ENCODE measurements at places on chromosomes 7 and 10.

- no peak for DNase-seq
These were observed 65.6 kb downstream of the PKD1L1 start for GRCh38 chr7:47882635-47883034.

DNA sequence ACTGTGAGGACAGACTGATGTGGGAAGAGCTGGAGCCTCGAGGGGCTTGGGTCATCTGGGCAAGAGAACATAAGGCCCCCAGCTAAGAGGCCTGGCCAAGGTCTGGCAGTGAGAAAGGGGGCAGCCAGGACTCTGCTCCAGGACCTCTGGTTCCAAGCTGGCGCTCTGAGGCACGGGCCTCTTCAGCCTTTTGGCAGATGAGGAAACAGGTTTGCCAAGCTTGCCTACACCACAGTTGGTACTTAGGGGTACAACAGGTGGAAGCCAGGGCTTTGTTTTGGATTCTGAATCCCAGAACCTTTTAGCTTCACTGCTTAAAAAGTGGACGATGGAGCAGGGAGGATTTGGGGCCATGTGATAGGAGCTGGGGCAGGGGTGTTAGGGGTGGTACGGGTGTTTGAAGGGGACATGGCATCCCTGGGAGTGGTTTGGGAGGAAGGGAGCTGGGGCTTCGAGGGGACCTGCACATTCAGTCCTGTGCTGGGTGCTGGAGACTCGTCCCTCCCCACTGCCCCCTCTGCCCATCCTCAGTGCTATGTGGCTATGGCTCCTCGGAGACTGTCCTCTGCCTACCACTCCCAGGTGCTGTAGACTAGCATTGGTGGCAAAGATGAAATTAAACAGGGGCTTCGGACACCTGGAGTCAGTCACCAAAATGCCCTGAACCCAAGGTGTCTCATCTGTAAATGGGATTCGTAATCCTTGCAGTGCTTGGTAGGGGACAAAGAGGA lies 30.3 kb downstream of the ZNF775 start:
- DNase-seq = no peak

GRCh38 chr10:44745920-44746319 lies 165.2 kb upstream of the TMEM72 start:
- DNase-seq = no peak

DNA sequence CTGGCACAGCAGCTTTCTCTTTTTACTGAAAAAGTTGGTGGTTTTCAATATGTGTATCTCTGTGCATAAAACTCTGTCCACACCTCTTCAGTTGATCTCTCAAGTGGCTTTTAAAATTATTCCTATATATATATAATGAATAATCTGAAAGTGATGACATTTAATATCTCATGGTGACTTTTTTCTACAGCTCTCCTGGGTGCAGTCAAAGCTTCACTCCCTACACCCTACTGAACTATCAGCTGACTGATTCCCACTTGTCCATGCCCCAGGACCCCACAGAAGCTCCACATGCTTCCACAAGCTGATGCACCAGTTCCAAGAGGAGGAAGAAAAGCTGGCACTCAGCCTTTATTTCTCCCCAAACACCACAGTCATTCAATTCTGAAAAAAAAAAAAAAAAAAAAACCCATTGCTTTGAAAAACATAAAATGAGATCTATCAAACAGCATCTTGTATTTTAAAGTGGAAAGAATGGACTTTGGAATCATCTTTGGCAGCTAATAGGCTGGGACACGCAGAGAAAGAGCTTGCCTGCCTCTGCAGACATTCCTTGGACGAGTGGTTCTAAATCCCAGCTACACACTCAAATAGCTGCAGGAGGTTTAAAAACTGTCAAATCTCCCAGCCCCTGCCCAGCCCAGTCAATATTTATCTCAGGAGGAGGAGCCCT lies 75.3 kb upstream of the GDF10 start:
- no peak for DNase-seq

DNA sequence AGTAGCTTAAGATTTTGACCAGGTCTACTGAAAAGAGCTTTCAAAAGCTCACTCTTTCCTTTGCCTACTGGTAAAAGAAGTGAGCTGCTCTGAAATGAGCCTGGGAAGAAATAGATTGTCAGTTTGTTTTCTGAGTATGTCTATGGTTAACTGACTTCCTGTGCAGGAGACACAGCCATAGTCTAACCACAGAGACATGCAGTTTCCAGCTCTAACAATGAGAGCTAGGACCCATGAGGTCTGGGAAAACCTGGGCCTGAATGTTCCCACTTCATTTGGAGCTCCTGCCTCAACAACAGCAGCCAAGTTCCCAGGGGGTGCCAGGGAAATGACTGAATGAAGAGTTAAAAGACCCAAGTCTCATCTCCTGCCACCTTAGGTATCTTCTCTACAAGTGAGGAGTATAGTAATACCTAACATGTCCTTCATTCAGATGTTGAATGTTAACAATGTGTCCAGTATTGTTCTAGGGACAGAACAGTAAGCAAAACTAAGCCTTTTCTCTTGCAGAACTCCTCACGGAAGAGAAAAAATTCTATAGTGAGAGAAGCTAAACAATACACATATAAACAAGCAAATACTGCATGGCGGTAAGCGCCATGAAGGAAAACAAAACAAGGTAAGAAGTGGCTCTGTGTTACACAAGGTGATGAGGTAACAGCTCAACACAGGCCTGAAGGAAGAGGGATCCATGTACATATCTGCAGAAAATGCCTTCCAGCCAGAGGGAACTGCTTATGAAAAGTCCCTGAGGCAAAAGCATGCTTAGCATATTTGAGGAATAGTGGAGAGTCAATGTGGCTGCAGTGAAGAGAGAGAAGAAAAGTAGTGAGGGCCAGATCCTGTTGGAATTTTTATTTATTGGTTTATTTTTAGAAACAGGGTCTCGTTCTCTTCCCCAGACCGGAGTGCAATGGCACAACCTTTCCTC lies 26.4 kb upstream of the ANKRD1 start:
- no peak for DNase-seq

GRCh38 chr7:106110885-106111654 lies 1.0 kb downstream of the SYPL1 start:
- no peak for DNase-seq

DNA sequence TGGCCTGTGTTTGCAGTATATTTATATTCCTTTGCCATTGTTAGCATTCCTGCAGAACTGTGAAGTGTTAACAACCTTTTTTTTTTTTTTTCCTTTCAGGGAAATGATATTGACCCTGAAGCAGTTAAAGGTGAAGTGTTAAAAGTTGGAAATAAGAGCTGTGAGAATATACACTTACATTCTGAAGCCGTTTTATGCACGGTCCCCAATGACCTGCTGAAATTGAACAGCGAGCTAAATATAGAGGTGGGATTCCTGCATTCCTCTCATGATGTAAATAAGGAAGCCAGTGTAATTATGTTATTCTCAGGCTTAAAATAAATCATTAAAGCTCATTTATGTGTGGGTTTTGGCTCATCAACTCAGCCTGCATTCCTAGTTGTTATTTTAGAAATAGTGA lies 92.8 kb upstream of the CAPZA2 start:
- DNase-seq = no peak

DNA sequence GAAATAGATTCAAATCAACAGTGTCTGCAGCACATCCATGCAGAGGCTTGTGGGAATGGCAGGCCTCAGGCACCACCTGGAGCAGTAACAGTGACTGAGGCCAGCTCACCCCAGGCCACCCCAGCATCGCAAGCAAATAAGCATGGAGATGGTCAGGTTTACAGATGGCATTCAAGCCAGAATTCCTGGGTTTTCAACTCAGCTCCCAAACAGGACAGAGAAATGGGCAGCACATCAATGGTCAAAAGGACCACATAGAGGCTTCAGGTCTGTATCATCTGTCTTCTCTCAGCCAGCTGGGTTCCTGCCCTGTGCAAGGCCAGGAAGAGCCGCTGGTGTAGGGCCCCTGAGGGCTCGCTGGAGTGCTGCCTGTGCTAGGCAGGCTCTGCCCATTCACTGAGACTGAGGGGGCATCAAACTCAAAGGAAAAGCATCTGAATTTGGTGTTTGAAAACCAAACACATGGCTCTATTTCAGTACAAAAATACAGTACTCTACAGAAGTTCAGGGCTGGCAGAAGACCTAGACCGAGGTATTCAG lies 112.5 kb downstream of the KMT2E start:
- no peak for DNase-seq

DNA sequence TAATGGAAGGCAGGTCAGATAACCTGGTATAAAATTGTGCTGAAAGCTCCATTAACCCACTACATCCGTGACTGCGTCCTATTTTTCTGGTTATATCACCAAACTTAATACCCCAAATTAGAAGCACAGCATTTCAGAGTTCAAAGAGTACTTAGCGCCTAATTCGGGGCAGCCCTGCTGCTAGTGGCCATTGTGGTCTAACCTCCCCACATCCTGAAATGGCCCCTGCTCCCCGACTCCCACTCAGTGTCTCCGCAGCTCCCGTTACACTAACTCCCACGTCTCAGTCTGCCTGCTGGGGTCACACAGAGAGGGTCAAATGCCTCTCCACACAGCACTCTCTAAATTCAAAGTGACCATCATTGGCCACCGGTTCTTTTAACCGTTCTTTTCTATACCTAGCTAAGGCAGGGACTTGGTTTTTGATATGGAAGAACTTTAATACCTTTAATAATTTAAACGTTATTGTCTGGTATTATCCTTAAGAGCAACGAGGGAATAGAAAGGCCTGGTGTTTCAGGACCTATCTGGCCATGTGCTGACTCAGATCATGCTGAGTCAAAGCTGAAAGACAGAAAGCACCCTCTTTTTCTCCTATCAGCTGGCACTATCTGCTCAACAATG lies 117.1 kb downstream of the KMT2E start:
- no peak for DNase-seq

GRCh38 chr10:3418041-3418754 lies 245.6 kb upstream of the PITRM1 start:
- DNase-seq = no peak

GRCh38 chr10:72088889-72089575 lies 681 bp upstream of the SPOCK2 start:
- peak; percentile 68 for DNase-seq

- no peak for DNase-seq
These were observed 47.0 kb downstream of the DENND2A start for GRCh38 chr7:140593672-140593982.

DNA sequence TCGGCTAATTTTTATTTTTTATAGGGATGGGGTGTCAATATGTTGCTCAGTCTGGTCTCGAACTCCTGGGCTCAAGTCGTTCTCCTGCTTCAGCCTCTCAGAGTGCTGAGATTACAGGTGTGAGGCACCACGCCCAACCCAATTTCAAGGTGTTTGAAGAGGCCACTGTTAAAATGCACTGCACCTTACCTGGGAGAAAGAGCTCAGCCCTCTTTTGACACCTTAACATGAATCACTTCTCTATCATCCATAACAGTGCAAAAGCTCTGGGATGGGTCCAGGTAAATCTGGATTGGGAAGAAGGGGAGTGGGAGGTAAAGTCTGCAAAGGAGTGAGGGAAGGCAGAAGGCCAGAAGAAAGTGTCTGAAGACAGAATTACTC lies 557 bp upstream of the ZNF282 start:
- no peak for DNase-seq

GRCh38 chr10:50362547-50363125 lies 111.3 kb upstream of the ASAH2 start:
- DNase-seq = no peak

DNA sequence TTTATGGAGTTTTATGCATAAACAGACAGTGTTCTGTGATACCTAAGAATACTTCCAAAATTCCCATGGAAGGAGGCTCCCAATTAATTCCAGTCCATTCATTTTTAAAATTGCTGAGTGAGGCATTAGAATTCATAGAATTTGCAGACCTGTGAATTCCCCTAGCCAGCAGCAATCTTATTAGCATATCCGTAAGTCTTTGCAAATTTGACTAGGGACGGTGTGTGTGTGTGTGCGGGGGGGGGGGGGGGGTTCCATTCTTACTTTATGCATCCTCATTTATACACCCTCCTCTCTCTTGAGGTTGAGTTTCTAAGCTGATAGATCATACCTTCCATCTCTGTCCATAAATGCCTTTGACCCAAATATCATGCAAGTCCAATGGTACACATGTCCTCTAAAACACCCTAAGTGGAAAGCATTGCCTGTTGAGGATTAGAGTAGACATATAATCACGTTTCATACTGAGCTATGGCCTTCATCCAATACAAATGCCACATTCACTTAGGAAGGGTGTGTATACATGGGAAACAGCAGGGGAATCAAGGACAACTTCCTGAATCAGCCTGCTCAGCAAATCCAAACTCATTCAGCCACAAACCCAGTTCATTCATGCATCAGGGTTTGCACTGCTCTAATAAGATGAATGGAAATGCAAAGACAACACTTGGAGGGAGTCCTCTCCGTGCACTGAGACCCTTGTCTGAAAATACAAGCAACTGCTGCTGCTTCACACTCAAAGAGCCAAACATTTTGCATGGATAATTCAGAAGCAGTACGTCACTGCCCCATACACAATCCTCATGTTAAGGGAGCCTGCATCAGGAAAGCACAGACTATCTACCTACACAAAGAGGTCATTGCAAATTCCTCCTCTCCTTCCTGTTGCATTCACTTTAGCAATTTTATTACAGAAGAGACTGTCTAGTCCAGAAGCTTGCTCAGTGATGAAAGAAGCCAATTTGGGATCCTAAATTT lies 350.8 kb downstream of the KCNMA1 start:
- DNase-seq = no peak

DNA sequence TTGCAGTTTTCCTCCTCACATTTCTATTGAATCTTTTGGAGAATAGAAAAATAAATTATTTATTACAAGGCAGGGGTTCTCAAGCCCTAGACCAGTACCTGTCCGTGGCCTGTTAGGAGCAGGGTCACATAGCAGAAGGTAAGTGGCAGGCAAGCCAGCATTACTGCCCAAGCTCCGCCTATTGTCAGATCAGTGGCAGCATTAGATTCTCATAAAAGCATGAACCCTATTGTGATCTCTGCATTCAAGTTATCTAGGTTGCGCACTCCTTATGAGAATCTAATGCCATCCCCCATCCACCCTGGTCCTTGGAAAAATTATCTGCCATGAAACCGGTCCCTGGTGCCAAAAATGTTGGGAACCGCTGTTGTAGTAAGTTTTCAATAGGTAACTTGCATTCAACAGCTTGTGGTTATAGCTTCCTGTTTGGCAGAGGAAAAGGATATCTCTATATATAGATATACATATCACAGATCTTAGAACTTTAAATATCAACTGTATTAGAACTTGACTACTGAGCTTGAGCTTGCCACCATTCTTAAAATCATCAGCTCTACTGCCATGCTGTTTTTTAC lies 165.1 kb downstream of the AHR start:
- no peak for DNase-seq

DNA sequence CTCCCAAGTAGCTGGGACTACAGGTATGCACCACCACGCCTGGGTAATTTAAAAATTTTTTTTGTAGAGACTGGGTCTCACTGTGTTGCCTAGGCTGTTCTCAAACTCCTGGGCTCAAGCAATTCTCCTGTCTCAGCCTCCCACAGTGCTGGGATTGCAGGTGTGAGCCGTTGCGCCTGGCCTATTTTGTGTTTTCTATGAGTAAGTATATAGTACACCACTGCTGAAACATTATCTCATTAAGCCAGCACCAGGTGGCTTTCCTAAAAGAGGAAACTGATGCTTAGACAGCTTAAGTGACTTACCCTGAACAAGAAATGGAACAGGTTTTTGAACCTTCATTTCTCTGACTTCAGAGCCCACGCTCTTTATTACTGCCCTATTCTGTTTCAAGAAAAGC lies 7.8 kb upstream of the PTPN12 start:
- DNase-seq = no peak

Measured in CD4-positive, alpha-beta T cell treated with Interleukin-6 for 4 hours (primary cell).